A549 treated with DMSO at 1 μM for 4 hours (cell line): ENCODE measurements at places on chromosomes 4 and X. TPM values are rescaled to one million over a fixed set of nuclear protein-coding genes. Genes with fewer than 3 reads are reported as not detected.

The CENPVL2 gene
- total RNA-seq: not detected in 5 replicates

The GSX2 gene
- not detected in 5 replicates for total RNA-seq

The AREG gene
- total RNA-seq: 69.6 to 88.2 TPM (median 81.0 TPM) in 5 replicates

The STARD8 gene
- total RNA-seq: 0.95 to 1.9 TPM (median 1.8 TPM) in 5 replicates

The LRIT3 gene
- 0.03 to 0.07 TPM (median 0.06 TPM) in 4 of 5 replicates, not detected in the other for total RNA-seq

The ASB12 gene
- 0.07 to 0.08 TPM in 2 of 5 replicates, not detected in the others for total RNA-seq

The ASMT gene
- 0.17 to 0.38 TPM (median 0.34 TPM) in 3 of 5 replicates, not detected in the others for total RNA-seq

The SPANXN3 gene
- total RNA-seq: not detected in 5 replicates

The FDCSP gene
- total RNA-seq: not detected in 5 replicates

The LUZP4 gene
- total RNA-seq: not detected in 5 replicates

The GK gene
- 1.6 to 2.6 TPM (median 1.8 TPM) in 5 replicates for total RNA-seq

The EFHC2 gene
- total RNA-seq: 0.18 to 0.26 TPM (median 0.23 TPM) in 5 replicates

The DCX gene
- not detected in 5 replicates for total RNA-seq

The BST1 gene
- 17.6 to 21.6 TPM (median 18.5 TPM) in 5 replicates for total RNA-seq

The PDGFRA gene
- 0.38 to 0.96 TPM (median 0.66 TPM) in 5 replicates for total RNA-seq

The RGN gene
- 0.13 TPM in 1 of 5 replicates, not detected in the others for total RNA-seq

The LANCL3 gene
- 0.01 TPM in 1 of 5 replicates, not detected in the others for total RNA-seq

The EPHA5 gene
- total RNA-seq: 0.38 to 0.63 TPM (median 0.51 TPM) in 5 replicates

The PFKFB1 gene
- total RNA-seq: 0.06 to 0.11 TPM (median 0.09 TPM) in 3 of 5 replicates, not detected in the others

The CTAG1A gene
- total RNA-seq: not detected in 5 replicates

The PWWP3B gene
- total RNA-seq: not detected in 5 replicates

The SSX4B gene
- total RNA-seq: not detected in 5 replicates

The EDA2R gene
- total RNA-seq: 11.5 to 15.2 TPM (median 14.7 TPM) in 5 replicates

The RASL11B gene
- 0.05 to 0.17 TPM (median 0.11 TPM) in 4 of 5 replicates, not detected in the other for total RNA-seq

The AFF2 gene
- total RNA-seq: not detected in 5 replicates

The FHIP1A gene
- total RNA-seq: 0.08 to 0.32 TPM (median 0.18 TPM) in 5 replicates

The PAGE3 gene
- not detected in 5 replicates for total RNA-seq

The JCHAIN gene
- total RNA-seq: 0.07 to 0.16 TPM (median 0.10 TPM) in 3 of 5 replicates, not detected in the others

The NFKB1 gene
- 24.1 to 27.8 TPM (median 27.0 TPM) in 5 replicates for total RNA-seq

The ZCCHC18 gene
- 0.07 to 0.87 TPM (median 0.24 TPM) in 4 of 5 replicates, not detected in the other for total RNA-seq

The KLF8 gene
- 0.03 TPM in 1 of 5 replicates, not detected in the others for total RNA-seq

The TCEAL9 gene
- total RNA-seq: 77.4 to 137 TPM (median 86.2 TPM) in 5 replicates

The TAPT1 gene
- total RNA-seq: 10.9 to 16.1 TPM (median 14.8 TPM) in 5 replicates

The CXXC4 gene
- 0.02 to 0.05 TPM (median 0.03 TPM) in 3 of 5 replicates, not detected in the others for total RNA-seq

The SCML1 gene
- total RNA-seq: 6.2 to 7.2 TPM (median 6.7 TPM) in 5 replicates

The ERAS gene
- total RNA-seq: 0.06 to 0.17 TPM (median 0.13 TPM) in 3 of 5 replicates, not detected in the others

The CT55 gene
- total RNA-seq: not detected in 5 replicates

The CPZ gene
- total RNA-seq: 0.26 to 0.54 TPM (median 0.33 TPM) in 5 replicates

The ZFP42 gene
- total RNA-seq: 0.03 TPM in 1 of 5 replicates, not detected in the others

The ADGRG4 gene
- not detected in 5 replicates for total RNA-seq

The CFAP99 gene
- 0.07 to 0.19 TPM (median 0.11 TPM) in 4 of 5 replicates, not detected in the other for total RNA-seq

The NIPAL1 gene
- total RNA-seq: 0.93 to 1.2 TPM (median 0.95 TPM) in 5 replicates

The GATA1 gene
- not detected in 5 replicates for total RNA-seq

The SLC25A5 gene
- total RNA-seq: 721 to 779 TPM (median 753 TPM) in 5 replicates

The NKX6-1 gene
- total RNA-seq: 0.37 to 0.60 TPM (median 0.50 TPM) in 5 replicates

The PAGE2B gene
- not detected in 5 replicates for total RNA-seq
